Activated CD8-positive, alpha-beta T cell treated with anti-CD3 and anti-CD28 coated beads, Interleukin-2, amount 10 ng/mL, durations not matched to agents 7 days and 5 days (primary cell): ENCODE measurements at places on chromosomes 11 and 22.

DNA sequence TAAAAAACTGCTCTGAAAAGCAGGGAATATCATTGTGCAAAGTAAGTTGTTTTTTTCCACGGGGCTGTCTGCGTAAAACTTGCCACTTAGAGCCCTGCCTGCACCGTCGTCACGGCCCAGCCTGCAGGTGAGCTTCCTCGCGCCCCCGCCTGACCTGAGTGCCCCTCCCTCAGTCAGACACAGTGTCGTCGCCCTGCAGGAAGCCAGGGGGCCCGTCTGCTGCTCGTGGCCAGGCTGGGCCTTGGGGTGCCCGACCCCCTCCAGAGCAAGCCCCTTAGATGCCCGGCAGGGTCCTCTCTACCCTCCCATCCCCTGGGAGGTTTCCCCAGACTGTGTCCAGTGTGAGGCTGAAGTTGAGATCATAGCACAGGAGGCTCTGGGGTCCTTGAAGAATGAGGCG lies 31.6 kb downstream of the SBF1 start:
- no peak for DNase-seq

DNA sequence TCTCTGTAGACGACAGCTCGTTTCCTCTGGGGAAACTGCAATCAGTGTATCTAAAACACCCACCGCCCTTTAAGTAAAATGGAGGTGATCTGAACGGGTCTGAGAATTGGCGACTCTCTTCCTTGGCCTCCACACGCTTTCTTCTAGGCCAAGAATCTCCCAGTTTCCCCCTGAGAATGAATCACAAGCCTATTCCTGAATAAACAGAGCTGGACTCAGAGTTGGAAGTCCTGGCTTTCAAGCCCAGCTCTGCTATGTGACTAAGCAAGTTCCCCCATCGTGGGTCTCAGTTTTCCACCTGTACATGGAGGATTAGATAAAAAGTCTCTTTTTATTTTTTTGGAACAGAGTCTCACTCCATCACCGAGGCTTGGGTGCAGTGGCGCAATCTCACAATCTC lies 200.4 kb downstream of the MN1 start:
- no peak for DNase-seq

DNA sequence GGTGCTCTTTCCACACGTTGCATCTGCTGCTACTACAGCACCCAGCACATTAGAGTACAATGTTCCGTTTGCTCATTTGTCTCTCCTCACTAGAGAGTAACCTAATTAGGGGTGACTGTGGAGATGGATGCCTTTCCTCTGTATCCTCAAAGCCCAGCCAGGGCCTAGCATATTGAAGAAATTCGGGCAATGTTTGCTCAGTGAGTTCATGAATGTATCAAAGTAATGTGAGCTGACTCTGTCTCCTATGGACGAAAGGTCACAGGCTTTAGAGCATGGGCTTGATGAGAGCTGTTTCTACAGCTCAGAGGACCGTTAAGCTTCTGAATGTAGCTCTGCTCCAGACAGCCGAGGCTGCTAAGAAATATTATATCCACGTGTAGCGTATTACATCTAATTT lies 67.5 kb downstream of the C11orf58 start:
- no peak for DNase-seq

DNA sequence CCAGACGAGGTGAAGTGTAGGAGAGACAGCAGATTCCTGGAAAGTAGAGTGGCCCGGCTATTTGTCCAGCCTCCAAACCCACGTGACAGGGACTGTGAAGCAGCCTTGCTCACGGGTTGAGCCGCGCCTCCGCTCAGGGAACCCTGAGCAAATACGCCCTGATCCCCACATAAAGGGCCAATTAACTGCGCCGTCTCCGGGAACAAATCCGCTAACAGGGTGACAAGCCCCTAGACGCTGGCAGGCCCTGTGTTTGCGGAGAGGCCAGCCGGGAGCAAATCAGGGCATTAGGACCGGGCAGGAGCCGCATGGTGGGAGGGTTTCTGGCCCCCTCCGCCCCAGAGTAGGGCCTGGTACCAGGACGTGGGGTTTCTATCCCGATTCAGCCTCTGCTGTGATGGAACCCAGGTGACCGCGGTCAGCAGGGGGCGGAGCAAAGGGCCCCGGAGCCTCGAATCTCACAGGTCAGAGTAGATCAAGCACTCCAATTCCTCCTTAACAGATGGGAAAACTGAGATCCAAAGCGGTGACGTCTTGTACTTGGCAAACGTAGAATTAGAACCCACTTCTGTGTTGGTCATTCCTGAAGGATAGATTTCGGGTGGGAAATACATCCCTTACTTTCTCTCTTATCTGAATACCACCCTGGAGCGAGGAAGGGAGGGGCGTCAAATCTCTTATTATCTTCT lies 2.0 kb upstream of the ROBO3 start:
- DNase-seq, result no peak

DNA sequence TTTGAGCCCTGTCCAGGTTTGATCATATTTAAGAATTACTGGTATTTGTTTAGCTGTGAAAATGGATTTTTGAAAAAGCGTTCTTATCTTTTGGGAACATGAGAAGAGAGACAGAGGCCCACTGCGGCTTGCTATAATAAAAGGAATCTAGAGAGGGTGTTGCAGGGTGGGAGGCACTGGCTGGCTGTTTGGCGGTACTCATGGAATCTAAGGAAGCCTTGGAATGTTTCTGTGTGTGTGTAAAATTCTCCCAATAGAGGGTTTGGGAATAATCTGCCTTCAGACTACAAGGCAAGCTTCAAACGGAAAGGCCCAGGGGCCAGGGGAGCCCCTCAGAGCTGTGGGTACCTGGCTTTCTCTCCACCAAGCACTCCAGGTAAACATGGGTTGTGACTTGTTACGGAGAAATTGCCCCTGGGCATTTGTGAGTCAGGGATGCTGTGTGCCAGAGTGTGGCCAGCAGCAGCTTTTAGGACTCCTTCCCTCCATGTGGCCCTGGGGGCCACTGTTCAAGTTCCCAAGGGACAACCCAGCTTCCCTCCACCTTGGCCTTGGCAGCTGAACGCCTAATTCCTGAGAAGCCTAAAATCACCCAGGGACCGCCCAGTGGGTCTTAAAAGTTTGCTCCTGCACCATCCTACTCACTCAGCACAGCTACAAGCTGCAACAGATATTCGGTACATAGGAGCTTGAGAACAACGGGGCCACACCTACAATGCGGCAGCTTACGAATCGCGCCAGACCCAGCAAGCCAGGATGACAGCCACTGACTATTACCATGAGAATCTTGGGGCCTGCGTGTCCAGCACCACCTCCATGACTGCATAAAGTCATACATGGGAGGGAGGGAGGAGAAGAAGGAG lies 14.1 kb upstream of the SYT8 start:
- DNase-seq, result no peak

DNA sequence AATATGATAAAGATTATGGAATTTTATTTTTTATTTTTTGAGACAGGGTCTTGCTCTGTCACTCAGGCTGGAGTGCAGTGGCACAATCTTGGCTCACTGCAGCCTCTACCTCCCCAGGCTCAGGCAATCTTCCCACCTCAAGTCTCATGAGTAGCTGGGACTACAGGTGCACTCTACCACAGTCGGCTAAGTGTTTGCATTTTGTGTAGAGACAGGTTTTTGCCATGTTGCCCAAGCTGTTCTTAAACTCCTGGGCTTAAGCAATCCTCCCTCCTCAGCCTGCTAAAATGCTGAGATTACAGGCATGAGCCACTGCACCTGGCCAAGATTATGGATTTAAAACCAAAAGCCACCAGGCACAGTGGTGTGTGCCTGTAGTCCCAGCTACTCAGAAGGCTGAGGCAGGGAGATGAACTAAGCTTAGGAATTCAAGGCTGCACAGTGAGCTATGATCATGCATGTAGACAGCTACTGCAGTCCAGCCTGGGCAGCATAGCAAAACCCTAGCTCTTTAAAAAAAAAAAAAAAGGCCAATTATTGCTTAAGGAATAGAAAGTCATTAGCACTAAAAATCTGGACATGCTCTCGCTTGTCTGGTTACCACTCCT lies 20.2 kb upstream of the CCND1 start:
- DNase-seq, result no peak

DNA sequence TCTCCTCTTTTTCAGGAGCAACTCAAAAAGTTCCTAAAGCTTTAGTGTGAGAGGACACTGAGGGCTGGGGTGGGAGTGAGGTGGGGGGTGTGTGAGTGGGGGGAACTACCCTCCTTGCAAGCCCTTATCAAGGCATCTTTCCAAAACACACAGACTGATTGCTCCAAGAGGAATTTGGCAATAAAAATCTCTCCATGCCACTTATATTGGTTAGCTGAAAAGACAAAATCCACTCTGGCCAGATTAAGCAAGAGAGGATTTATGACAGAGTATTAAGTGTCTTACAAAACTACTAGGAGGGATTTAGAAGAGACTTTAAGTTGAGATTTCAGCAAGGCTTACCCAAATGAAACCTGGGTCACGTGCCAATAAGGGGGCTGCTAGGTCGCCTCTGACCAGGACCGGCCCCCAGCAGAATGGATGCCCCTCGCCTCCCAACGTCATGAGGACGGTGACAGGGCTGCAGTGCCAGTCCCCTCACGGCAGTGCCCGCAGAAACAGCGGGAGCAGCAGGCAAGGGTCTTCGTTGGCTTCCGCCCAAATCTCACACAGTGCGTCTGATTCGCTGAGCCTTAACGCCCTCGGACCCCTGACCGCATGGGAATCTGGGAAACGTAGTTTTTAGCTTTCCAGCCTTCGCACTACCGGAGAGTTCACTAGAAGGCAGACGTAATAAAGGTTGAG lies 22.1 kb upstream of the CTR9 start:
- DNase-seq, result no peak

DNA sequence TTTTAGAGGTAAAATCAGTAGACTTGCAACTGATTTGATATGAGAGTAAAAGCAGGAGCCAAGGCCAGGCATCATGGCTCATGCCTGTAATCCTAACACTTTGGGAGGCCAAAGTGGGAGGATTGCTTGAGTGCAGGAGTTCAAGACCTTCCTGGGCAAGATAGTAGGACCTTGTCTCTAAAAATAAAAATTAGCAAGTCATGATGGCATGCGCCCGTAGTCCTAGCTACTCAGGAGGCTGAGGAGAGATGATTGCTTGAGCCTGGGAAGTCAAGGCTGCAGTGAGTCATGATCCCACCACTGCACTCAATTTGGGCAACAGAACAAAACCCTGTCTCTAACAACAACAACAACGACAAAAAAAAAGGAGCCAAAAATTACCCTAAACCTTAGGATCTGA lies 13.5 kb downstream of the SGSM3 start:
- DNase-seq, result no peak

DNA sequence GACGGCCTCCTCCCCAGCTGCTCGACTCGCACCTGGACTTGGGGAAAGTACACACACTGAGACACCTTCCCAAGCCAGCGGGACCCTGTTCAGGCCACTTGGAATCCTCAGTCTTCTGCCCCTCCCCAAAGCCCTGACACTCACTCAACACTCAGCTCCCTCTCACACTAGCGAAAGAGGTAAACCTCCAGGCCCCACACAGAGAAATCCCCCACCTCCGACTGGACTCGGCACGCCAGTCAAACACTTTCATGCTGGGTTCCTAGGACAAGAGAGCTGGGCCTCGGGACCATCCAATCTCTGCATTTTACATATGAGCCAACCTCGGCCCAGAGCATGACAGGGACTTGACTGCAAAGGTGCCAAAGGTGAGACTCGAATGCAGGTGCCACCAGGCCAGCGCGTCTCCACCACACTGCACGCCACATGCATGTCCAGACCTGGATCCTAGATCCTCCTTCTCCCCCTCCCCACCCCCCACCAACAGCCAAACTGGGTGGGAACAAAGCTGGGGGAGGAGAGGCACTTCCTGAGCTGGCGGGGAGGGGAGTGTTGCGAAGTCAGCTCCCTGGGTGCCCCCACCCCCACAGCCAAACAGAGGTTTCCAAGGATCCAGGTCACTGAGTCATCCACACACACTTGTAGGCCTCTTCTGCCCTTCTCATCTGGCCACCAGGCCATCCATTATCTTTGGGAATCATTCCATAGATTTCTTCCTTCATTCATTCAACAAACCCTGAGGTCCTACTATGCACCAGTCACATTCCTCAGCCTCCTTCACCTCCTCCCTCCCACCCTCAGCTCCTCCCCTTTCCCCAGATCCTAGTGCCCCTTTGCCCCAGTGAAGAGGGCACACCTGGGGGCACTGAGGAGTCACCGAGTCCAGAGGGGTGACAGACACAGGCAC lies 10.7 kb upstream of the CD5 start:
- DNase-seq, result no peak

GRCh38 chr22:19626666-19627065 lies 87.6 kb upstream of the SEPTIN5 start:
- DNase-seq, result no peak

DNA sequence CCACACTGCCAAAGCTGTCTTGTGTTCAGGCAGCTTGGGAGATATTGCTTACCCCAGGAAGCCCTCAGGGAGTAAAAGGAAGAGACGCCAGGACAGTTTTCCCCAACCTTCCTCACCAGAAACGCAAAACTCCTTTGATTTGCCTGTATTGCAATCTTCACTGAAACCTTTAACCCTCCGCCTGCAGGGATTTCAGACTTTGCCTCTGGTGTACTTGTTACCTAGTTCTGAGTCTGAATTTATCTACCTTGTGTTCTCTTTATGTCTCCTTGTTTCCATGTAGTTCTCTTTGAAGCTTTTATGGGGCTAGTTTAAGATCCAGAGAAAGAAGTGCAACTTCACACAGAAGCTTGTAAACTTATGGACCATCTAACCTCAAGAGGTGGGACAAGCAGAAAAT lies 154.2 kb downstream of the DSCAML1 start:
- no peak for DNase-seq

DNA sequence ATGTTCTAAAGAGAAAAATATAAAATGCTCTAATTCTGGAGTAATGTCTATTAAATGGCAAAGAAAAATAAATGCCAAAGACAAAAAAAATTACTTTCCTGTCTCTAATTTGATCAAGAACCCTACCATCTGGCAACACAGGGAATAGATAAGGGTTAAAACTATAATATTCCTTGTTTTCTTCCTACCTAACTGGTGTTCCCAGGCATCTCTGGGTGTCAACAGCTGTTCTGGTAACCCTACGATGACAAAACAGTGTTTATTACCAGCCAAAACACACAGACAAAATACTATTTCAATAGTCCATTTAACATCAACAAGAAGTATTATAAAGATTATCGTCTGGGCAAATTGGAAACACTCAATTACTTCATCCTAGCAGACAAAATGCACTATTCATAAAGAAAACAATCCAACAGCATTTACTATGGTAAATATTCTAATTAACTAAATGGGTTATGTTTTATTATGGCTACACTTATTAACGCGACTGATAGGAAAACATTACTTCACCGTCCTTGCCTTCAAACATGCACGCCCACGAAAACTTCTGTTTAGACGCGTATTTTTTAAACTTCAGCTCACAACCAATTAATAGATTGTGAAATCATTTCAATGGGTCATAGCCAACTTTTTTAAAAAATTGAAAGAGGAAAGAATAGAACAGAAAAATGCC lies 50.6 kb downstream of the LGR4 start:
- DNase-seq, result no peak

DNA sequence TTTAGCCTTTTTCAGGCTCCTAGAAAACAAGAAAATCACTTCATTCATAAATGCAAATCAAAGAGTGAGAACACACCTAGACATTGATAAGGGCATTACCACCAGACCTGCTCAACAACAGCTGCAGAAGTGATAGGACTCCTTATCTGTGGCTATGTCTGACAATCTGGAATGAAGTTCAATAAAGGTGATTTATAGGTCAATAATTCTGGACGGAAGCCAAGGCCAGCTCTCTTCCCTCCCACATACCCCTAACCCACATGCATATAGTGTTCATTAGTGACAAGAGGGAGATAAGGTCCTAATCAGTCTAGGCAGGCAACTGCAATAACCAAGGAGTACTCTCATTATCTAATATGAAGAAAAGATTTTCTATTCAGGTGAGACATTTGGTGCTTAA lies 111.3 kb downstream of the ETS1 start:
- DNase-seq, result no peak
